GF-D8 (cell line): ENCODE measurements at places on chromosomes 5 and 9.

GRCh38 chr5:170630226-170630625, 126.4 kb downstream of the KCNIP1 start:
- no peak for DNase-seq

GRCh38 chr5:411728-412127, 31.2 kb upstream of the EXOC3 start:
- no peak for DNase-seq

- no peak for DNase-seq
These were observed 17.3 kb downstream of the THBS4 start for GRCh38 chr5:80052464-80052863.

DNA sequence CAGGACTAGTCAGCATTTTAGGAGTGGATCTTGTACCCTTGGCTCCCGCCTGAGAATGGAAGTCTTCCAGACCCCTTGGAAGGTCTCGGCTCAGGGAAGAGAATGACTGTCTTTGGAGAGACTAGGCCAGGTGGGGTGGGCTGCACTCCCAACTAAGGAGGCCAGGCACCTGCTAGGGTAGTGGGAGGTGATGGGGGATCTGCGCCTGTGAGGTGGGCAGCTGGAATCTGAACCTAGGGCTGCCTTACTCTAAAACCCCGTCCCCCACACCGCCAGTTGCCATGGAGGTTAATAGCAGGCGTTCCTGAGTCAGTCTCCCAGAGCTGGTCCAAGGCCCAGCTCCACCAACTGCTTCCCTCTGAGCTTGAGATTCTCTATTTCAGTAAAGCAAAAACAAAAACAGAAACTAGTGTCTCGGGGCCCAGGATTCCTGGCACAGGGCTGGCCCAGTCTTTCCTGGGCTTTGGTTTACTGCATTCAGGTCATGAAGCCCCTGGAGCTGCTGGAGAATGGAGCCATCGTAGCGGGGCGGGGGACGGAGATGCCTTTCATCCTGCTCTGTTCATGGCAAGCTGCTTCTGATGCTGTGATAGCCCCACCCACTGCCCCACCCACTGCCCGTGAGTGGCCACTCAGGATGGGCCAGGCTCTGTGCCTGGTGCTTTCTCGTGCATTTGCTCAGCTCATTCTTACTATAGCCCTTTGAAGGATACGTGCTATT, 57.5 kb downstream of the DAB2IP start:
- DNase-seq = no peak

GRCh38 chr5:132235340-132235739, 7.7 kb upstream of the P4HA2 start:
- no peak for DNase-seq

DNA sequence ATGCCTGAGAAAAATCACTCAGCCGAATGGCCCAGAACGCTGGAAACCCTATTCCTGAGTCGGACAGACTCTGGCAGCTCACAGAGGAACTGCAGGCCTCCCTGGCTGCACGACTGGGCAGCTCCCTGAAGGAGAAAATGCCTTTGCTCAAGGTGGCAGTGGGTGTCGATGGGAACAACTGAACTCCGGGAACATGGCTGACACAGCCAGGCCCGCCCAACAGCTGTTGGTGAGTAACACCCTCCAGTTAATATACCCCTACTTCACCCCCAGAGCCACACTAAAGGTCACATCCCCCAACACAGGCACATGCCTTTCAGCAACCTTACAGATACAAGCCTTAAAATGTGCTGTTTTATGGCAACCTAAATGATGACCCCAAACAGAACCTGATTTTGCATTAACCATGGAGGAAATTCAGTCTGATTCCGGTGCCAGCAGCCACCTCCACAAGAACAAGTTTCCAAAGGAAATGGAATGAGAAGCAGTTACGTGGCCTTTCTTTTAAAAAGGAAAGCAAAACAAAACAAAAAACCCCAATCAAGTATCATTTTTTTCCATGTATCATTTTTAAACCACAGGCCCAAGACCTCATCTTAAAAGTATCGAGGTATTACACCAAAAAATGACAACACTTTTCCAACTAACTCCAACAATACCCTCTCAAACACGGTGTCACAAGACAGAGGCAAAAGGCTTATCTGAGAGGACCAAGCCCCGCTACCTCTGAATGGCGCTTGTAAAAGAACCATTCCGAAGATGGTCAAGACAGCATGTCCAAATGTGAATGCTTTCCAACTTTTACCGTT, 3.1 kb downstream of the KLF9 start:
- DNase-seq = no peak

GRCh38 chr9:32590898-32591297, 17.9 kb upstream of the NDUFB6 start:
- no peak for DNase-seq

- no peak for DNase-seq
These were observed 1.1 kb upstream of the TENT4A start for GRCh38 chr5:6712142-6712576.
